Ammon's horn (tissue), 1 donor: ENCODE measurements at places on chromosomes 4 and X.

DNA sequence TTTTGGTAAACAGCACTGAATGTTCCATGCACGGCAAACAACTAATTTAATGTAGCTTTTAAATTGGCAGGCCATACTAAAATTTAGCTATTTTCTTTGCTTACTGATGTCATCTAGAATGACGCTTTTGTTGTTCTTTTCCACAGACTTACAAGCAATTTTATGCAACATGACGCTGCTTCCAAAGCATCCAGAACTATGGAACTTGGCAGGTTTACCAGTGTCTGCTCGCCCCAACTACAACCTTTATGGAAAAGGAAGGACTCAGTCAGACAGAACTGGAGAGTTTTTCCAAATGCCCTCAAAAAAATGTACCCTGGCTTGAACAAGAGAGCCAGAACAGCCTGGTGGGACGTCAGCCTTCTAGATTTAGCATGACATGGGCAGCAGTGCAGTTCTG lies 58.7 kb downstream of the ANOS1 start:
- DNase-seq = no peak

GRCh38 chr4:125693228-125693627 lies 378.5 kb downstream of the FAT4 start:
- no peak for DNase-seq

- DNase-seq = no peak
These were observed 114.0 kb upstream of the DCLK2 start for GRCh38 chr4:149964001-149964796.

DNA sequence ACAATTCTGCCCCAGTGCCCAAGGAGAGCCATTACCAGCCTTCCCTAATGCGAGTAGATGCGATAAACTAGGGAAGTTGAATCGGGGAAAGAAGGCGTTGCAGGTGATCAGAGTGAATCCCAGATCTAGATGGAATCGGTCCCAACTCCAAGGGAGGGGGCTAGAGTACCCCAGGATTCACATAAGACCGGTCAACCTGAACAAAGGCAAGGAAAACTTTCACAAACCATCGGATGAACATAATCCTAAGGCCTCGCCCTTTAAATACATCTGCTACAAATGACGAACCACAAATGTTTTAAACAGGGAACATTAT lies 11.2 kb upstream of the ZCCHC13 start:
- DNase-seq = no peak

GRCh38 chr4:139142980-139143379 lies 34.0 kb downstream of the ELF2 start:
- DNase-seq = peak; percentile 8
